Glutamatergic neuron (in vitro differentiated cells): ENCODE measurements at places on chromosomes 12 and 14.

GRCh38 chr12:77725611-77726010 is 105.1 kb upstream of the NAV3 start:
- DNase-seq = no peak

DNA sequence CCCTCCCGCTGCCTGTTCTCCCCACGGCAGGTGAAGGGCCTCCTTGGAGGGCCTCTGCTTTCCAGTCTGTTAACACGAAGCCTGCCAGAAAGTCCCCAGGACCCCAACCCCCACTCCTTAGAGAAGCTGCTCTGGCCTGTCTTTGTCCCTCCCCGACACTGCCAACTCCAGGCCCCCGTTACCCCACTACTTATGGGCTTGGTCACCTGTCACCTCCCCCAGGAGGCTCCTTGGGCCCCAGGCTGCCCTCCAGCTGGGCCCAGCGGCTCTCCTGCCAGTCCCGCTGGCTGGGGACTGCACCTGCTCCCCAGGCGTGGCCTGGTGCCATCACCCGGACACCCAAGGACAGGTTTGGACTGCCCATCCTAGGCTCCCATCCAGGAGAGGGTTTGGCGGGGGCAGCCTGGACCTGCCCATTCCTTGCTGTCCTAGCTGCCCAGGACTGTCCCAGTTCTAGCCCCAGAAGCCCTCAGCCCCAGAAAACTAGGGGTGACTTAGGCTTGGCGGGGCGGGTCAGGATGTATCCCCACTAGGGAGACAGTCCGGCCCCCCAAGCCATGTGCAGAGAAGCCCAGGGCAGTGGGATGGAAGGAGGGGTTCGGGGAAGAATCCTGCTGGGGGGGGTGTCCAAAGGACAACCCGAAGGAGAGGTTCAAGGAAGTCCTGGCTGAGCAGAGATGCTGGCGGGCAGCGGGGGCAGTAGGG is 155.7 kb upstream of the C14orf180 start:
- DNase-seq = no peak

DNA sequence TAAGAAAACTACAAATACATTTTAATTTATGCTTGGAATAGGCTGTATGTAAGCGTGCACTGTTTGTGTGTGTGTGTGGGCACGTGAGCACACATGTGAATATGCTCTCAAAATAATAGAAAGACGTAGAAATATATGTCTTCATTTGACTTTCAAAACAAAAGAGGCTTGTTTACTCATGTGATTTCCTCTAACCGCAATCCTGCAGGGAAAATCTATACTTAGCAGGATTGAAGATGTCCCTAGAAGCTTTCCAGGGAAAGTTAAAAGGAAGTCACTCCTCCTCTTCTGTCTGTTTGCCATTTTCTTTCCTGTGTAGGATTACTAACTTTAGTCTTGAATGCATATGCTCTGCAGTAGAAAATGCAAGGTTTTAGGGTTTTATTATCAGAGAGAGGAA is 404.7 kb downstream of the MDGA2 start:
- DNase-seq = no peak

DNA sequence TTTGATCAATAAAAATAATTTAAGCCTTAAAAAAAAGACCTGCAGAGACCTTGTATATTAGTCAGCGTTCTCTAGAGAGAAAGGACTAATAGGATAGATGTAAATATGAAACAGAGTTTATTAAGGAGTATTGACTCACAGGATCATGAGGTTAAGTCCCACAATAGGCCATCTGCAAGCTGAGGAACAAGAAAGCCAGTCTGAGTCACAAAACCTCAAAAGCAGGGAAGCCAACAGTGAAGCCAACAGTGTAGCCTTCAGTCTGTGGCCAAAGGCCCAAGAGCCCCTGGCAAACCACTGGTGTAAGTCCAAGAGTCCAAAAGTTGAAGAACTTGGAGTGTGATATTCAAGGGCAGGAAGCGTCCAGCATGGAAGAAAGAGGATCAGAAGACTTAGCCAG is 66.3 kb downstream of the TBX5 start:
- DNase-seq = no peak

- no peak for DNase-seq
Measured at GRCh38 chr12:56948881-56949280, 8.5 kb downstream of the RDH16 start.

- DNase-seq = no peak
Measured at GRCh38 chr12:39467432-39467870, 24.5 kb upstream of the KIF21A start.

DNA sequence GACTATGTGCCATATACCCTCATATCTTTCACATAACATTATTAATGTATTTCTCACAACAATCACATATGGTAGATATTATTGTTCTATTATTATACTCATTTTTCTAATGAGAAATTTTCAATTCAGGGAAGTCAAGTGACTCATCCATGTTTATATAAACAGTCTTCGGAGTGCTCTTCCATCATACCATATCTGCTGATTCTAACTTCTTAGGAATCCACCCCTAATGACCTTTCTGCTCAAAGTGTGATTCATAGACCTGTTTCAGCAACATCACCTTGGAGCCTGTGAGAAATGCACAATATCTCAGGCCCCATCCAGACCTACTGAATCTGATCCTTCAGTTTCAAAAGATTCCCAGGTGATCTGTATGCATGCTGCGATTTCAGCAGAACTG is 39.8 kb upstream of the OVCH1 start:
- DNase-seq = no peak

- DNase-seq = no peak
Measured at GRCh38 chr14:25463480-25463879, 413.5 kb upstream of the STXBP6 start.

GRCh38 chr12:46388427-46389021 is 16.0 kb upstream of the SLC38A2 start:
- DNase-seq = no peak
